ENCODE measurements at places on chromosomes 7 and 10.

DNA sequence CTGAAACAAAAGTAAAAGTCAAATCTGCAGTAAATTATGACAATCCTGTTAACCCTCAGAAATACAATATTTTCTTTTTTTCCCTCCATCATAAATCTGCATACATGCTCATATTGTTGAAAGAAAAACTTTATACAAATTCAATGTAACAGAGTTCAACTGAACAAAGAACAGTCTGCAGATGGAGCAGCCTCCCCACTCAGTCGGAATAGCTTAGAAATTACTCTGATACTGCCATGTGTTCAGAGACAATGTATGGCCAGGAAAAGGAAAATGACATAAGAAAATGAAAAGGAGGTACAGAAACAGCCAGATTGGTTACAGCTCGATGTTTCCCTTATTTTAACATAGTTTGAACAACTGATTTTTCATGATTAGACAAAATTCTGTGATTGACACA is 651.9 kb upstream of the COBL start:
- no peak for DNase-seq

DNA sequence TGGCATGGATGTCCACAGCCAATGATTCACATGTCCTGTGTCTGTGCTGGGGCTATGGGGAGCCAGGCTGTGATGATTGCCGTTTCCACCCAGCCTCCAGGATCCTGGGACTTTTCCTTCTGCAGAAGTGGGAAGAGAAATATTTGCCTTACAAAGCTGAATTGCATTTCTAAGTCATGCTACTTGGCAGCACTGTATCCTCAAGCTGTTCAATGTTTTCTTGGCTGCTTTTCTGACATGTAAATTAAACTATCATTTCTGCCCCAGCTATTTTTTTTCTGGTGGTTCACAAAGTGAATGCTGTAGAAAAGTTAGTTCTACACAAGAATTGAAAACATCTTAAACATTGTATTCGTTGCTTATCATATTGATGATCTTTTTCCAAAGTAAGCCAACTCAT is 51.9 kb upstream of the TCERG1L start:
- DNase-seq, result no peak

- DNase-seq, result no peak
Measured at GRCh38 chr10:21261842-21262294, 263.6 kb downstream of the SKIDA1 start.

DNA sequence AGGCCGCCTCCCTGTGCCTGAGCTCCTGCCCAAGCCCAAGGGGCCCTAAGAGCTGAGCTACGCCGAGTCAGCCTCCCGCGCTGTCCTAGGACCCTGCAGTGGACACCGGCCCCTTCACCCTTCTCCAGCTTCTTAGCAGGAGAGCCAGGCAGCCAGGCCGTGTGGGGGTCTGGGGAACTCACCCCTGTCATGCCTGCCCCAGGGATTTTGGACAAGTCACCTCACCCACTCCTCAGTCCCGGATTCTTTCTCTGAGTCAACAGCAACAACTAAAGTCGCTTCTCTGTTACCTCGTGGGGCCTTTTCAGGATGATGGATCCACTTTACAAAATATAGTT is 79.3 kb downstream of the MKI67 start:
- no peak for DNase-seq

DNA sequence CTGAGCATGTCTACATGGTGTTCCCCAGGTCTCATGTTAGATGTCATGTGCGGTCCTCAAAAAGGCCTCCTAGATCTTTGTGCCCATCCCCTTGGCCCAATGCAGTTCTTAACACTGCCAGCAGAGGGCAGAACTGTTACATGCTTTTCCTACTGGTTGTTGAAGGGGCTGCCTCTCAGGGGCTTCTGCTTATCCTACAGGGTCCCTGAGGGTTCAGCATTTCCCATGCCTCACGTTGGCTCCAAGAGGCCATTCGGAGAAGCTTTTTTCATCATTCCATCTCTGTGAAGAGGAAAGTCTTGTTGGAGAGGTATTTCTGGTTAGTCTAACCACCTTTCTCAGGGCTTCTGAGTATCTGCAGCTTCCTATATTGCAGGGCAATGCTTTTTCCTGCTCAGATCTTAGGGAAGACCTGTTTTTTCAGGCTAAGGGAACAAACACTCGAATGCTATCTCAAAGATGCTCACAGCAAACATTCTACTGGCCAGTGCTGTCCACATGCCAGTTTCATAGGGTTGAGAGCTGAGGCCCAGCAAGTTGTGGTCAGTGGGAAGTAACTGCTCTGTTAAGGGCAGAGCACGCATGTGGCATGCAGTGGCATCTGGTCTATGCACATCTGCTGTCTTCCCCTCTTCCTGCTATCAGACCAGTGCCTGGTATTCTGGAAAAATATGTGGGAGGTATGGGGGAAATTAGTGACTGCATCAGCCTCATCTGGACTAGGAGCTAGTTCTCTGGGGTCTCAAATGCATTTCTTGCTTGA is 31.5 kb downstream of the MBL2 start:
- DNase-seq, result peak; percentile 17

GRCh38 chr10:21099291-21100062 is 202.4 kb upstream of the NEBL start:
- no peak for DNase-seq

GRCh38 chr10:92108120-92108519 is 182.8 kb downstream of the CPEB3 start:
- no peak for DNase-seq

GRCh38 chr10:90378524-90379076 is 479.2 kb downstream of the HTR7 start:
- DNase-seq, result no peak

DNA sequence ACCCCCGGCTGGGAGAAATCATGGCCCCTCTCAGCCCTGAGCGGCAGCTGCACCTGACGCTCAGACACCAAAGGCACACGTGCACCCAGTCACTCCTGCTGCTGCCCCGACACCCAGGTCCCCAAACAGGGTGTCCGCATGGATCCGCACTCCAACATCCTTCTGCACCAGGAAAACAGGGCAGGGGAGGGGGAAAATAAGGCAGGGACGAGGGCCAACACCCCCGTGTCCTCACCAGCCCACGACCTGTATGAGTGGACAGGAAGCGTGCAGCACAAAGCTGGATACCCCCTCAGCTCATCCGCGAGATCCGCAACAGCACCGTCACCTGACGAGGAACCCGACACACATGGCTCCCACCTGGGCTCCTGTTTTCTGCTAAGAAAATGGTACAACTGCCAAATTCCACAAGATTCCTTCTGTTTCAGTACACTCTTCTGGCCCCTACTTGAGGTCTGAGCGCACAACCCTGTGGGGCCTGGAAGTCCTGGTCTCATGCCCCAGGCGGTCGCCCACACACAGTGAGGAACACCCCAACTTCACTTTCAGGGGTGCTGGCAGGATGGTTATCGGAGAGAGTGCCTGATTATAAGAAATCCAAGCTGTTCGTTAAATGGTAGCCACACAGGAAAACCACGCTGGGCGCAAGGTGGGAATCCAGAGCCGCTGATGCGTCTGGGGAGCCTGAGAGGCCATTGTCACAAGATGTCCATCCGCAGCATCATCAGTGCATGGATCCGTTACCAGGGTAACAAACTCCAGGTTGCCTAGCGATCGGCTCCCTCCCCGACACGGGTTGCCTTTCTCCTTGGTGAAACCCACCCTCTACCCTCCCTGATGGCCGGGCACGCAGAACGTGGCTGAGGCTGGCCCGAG is 63.6 kb downstream of the ZRANB1 start:
- DNase-seq, result no peak

DNA sequence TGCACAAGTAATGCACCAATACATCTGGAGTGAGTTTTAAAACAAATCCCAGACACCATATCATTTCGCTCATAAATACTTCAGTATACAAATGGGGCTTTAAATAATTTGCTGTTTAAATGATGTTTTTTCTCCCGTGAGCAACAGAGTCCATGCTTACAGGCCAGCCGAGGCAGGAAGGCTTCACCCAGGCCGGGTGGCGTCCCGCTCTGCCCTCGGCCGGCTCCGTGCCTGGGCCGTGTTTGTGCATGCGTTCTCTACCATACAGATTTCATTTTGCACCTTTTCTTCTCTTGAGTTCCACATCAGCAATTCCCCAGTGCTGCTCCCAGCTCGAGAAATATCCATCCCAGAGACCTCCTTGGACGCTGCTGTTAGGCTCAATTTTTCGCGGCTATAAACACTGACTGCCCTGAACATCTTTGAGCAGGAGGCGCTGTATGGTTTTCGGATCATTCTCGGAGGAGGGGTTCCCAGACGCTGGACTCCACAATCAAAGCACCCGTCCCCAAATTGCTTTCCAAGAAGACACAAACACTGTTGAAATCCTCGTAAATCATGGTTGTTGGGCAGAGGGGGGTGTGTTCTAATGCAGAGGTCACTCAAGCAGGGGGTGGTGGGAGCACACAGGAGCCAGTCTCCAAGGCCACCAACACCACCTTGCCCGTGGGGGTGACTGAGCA is 91.6 kb downstream of the MICALL2 start:
- DNase-seq, result no peak

DNA sequence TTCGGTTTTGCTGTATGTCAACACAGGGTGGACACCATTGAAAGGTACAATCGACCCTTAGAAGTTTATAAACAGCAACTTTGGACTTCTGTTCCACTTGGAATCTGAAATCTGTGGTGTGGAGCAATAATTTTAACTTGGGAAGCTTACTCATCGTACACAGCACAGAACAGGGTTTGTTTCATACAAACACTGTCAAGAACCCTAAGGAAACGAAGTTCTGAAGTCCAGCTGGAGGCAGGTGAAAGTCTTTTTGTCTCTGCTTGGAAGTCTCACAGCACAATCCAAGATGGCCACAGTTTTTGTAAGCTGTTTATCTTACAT is 31.5 kb downstream of the NMT2 start:
- no peak for DNase-seq

DNA sequence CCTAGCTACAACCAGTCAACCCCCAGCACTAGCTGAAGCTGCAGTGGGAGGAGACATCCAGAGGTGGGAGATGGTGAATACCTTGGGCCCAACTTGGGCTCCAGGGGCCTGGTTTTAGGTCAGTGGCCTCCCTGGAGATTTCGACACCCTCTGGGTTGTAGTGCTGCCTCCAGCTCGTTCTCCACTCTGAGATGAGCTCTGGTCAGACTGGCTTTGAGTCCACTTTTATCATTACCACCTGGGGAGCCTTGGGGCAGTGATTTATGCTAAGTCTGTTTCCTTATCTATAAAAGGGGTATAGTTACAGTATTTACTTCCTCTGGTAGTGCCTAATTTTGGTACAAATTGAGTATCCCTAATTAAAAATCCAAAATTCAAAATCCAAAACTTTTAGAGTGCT is 22.8 kb downstream of the PPIA start:
- no peak for DNase-seq

- DNase-seq, result no peak
Measured at GRCh38 chr7:142450695-142451094, 192.8 kb upstream of the PRSS58 start.

DNA sequence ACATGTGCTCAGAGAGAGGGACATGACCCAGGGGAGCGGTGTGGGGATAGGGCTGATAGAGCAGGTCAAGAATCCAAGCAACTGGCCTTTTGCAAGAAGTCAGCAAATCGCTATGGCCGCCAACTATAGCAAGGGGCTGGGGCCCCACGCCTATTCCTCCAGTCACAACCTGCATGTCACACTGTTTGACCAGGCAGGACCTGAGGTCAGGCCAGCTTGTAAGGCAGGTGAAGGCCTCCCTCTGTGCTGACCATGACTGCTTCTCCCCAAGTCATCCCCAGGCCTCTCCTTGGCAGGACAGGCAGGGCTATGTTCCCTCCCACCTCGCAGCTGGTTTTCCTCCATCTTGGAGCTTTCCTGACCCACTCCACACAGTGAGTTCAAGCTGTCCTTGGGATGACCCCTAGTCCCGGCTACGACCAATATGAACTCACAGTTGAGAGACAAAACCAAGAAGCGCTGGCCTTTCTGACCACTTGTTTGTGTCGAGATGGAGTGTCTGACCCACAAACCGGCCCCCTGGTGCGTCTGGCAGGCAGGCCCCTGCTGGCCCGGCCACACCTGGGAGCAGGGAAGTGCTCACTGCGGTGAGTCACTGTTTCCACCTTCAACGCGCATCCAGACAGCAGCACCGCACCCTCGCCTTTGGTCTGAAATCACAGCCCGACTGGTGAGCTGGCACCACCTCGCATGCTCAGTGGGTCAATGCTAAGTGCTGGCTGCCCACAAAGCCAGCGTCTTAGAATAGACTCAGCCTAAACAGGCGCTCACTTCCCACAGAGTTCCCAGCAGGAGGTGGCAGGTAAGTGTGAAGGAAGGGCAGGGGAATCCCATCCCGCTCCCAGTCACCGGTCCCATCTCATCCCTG is 81.4 kb downstream of the VWA2 start:
- DNase-seq, result no peak

- DNase-seq, result no peak
Measured at GRCh38 chr10:97069576-97070362, 116.0 kb downstream of the SLIT1 start.

DNA sequence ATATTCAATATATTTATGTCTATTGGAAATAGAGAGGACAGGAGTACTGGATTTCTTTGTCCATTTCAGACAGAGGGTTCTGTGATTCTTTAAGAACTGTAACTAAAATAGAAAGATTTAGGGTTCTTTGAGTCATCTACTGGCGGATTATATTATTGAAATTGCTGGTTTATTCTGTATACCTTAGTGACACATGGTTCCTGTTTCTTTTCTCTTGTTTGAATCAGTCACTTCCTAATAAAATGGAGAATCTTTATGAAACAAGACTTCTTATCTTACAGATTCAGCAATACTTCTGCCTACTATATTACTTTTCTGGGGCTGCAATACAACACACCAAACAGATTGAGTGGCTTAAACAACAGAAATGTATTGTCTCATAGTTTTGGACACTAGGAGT is 20.8 kb upstream of the ZNF800 start:
- no peak for DNase-seq

DNA sequence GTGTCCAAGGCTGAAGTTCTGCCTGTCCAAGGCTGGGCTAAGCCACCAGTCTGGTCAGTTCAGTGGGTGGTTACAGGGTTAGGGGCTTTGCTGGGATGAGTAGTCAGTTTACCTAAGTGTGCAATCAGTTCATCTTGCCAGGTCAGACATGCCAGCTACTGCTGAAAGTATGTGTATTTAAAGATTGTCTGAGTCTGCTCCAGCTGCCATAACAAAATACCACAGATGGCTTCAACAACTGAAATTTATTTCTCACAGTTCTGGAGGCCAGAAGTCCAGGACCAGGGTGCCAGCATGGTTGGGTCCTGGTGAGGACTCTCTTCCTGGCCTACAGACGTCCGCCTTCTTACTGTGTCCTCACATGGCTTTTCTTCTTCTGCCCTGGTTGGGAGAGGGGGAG is 52.4 kb upstream of the TNS3 start:
- DNase-seq, result no peak

DNA sequence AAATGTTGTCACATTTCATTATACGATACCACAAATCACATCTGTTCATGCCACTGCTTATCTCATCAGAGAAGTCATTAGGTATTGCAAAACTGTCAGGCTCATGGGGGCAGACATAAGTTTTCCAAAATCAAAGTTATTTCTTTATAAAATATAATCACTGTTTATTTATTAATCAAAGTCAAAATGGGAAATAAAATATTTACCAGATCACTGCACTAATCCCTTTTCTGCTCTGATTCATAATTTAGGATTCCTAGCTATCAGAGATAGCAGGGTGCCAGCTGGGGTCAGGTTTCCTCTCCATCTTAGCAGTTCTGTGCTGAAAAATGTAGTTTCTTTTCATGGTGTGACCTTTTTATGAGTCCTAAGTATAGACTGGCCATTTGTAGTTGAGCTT is 117.7 kb upstream of the LANCL2 start:
- DNase-seq, result no peak

All from stimulated activated CD4-positive, alpha-beta T cell treated with anti-CD3 and anti-CD28 coated beads, Interleukin-12 subunit alpha, Interleukin-12 subunit beta, amount 100 ng/mL, for 48 hours (primary cell).